Smooth muscle cell of trachea (primary cell): ENCODE measurements at places on chromosomes 11 and 22. TPM values are rescaled to one million over a fixed set of nuclear protein-coding genes. Genes with fewer than 3 reads are reported as not detected.

TMEM132A gene
- 7.7 and 30.3 TPM in 2 replicates for total RNA-seq

ART1 gene
- not detected in 2 replicates for total RNA-seq

UCP3 gene
- total RNA-seq, result 0.33 and 1.5 TPM in 2 replicates

MS4A3 gene
- not detected in 2 replicates for total RNA-seq

AMOTL1 gene
- total RNA-seq, result 30.4 and 44.8 TPM in 2 replicates

TESMIN gene
- 0.33 and 0.87 TPM in 2 replicates for total RNA-seq

SLCO2B1 gene
- under 0.01 TPM in 1 of 2 replicates, not detected in the other for total RNA-seq
